ENCODE measurements at places on chromosomes 1 and 21. TPM values are rescaled to one million over a fixed set of nuclear protein-coding genes. Genes with fewer than 3 reads are reported as not detected.

The CADM3 gene
- 6.8 TPM for total RNA-seq

The RSBN1 gene
- 16.2 TPM for total RNA-seq

The ILDR2 gene
- total RNA-seq, result 0.14 TPM

The AGRN gene
- total RNA-seq, result 26.8 TPM

The LAPTM5 gene
- total RNA-seq, result 120 TPM

The COL24A1 gene
- total RNA-seq, result 0.38 TPM

The RBP7 gene
- total RNA-seq, result 35.7 TPM

The MROH7 gene
- 4.8 TPM for total RNA-seq

The TACSTD2 gene
- 19.1 TPM for total RNA-seq

The FPGT gene
- 16.6 TPM for total RNA-seq
